ENCODE measurements at places on chromosomes 13 and 19.
A peak's percentile ranks its signal among the peaks of the same experiment; 100 is the strongest.

GRCh38 chr13:51477653-51478324 is 25.0 kb upstream of the INTS6 start:
- no peak for DNase-seq

DNA sequence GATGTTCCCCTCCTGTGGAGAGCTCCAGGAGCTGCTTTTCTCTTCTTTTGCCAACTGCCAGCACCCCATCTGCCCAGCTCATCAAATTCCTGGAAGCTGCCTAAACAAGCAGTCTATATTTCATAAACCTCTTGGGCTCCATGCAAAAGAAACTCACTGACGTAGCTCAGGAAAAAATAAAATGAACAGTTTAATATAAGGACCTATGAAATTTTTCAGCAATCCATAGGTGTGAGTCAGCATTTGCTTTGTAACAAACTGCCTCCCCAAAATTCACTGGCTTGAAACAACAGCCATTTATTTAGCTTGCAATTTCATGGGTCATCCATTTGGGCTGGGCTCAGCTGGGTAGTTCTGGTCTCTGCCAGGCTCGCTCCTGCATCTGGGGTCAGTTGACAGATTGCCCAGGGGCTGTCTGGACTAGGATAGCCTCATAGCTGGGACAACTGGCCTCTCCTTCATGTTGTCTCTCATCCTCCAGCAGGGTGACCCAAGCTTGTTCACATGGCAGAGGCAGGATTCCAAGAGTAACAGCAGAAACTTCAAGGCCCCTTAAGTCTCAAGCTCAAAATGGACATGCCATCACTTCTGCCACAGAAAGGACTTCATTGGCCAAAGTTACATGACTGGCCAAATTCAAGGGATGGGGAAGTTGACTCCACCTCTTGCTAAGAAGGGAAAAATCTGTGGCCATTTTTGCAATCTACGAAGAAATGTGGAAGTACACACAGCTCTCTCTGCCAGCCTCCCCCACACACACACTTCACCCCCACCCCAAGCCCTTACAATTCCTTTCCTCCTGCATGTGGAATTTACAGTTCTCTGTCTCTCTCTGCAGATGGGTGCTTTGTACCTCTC is 7.9 kb upstream of the PVR start:
- DNase-seq: no peak

- DNase-seq: no peak
Observed at GRCh38 chr13:36912973-36913372, 7.1 kb downstream of the SMAD9 start.

DNA sequence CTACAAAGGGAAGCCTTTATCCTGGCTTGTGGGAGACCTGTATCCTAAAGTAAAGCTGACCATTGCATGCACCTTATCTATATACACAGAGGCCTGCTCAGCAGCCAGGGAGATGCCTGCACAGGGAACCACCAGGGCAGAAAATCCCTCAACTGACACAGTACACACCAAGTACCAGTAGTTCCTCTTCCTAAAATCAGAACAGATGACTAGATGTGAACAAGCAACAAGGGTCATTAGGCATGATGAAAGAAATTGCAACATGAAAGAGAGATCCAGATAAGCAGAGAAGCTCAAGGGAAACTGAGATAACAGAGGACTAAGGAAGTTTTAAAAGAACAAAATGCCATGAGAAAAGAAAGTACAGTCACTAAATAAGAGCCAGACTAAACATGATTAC is 39.7 kb upstream of the SLC7A9 start:
- DNase-seq: no peak

- no peak for DNase-seq
Observed at GRCh38 chr13:78020861-78021260, 102.2 kb upstream of the EDNRB start.

GRCh38 chr19:45146251-45146650 is 14.5 kb downstream of the NKPD1 start:
- no peak for DNase-seq

GRCh38 chr19:6828698-6829633 is 56.5 kb downstream of the VAV1 start:
- DNase-seq: peak; percentile 98

DNA sequence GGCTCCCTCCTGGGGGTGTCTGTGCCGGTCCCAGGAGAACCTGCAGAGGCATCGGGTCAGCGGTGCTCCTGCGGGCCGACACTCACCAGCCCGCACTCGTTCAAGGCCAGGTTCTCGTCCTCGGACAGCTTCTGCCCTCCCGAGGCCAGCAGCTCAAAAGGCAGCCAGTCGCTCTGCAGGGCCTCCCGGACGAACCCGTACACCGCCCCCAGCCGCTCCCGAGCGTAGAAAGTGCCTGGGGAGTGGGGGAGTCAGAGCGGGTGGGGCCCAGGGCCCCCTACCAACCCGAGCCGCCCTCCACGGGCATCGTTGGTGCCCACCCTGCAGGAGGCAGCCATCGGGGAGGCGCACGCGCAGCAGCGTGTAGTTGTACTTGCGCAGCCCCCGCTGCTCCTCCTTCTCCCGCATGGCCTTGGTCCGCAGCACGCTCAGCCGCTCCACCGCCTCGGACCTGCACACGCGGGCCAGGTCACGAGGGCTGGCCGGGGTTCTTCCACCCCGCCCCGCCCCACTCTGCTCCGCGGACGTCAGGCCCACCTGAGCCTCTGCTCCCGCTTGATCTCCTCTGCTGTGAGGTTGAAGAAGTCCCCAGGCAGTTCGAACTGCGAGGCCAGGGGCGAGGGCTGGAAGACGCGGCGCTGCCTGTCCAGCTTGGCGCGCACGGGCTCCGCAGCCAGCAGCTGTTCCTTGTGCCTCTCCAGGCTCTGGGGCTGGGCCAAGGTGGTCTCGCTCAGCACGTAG is 11.5 kb downstream of the UBXN6 start:
- DNase-seq: no peak

DNA sequence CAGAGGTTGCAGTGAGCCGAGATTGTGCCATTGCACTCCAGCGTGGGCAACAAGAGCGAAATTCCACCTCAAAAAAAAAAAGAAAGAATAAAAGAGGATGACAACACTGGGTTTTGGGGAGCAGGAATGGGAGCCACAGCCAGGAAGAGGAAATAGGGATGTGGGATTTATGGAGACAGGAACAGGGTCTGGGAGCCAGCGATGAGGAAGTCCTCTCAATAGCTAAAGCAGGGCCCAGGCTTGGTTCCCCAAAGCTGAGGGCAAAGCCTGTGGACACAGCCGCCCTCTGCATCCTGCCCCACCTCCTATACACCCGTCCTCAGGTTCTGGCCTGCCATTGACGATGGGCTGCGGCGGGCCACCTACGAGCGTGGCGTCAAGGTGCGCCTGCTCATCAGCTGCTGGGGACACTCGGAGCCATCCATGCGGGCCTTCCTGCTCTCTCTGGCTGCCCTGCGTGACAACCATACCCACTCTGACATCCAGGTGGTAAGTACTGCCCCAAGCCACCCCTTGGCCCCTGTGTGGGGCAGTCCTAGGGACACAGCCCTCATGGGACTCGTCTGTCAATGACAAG is 13.6 kb downstream of the HIPK4 start:
- no peak for DNase-seq

DNA sequence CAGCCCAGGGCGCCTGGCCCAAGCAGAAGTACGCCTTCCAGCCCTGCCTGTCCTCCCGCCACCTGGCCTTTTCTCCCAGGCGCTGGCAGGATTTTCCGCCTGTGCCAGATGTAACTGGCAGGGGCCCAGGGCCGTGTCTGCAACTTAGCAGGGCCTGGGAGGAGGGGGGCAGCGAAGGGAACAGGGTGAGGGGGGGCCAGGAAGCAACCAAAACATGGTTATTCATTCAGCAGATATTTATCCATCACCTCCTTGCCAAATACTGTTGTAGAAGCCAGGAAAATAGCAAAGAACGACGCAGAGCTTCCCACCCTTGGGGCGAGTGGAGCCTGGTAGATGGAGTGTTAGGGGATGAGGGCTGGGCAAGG is 5.6 kb downstream of the TLE6 start:
- DNase-seq: no peak

DNA sequence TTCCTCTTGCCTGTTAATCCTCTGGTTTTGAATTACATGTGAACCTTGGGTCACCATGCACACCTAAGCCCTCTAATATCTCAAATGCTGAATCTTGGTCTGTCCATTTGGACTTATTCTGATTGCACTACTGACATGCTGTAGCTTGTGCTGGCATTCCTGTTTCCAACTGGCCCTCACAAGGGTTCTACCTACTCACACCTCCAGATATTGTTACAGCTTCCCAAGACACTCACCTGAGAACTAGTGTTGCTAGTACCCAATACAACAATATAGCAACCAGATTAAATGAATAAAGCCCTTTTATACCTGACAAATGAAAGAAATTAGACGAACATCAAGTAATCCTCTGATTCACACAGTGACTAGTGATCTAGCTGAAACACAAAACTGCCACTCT is 16.6 kb downstream of the TEX30 start:
- DNase-seq: no peak

All from HCT116 (cell line).